ENCODE measurements at places on chromosomes 12 and 14. TPM values are rescaled to one million over a fixed set of nuclear protein-coding genes. Genes with fewer than 3 reads are reported as not detected.

SLCO1A2 gene
- 14.7 TPM for total RNA-seq

FBXO21 gene
- total RNA-seq, result 63.3 TPM

GRCh38 chr12:6770094-6770493, 2.2 kb upstream of the LAG3 start:
- no peak for DNase-seq

DNA sequence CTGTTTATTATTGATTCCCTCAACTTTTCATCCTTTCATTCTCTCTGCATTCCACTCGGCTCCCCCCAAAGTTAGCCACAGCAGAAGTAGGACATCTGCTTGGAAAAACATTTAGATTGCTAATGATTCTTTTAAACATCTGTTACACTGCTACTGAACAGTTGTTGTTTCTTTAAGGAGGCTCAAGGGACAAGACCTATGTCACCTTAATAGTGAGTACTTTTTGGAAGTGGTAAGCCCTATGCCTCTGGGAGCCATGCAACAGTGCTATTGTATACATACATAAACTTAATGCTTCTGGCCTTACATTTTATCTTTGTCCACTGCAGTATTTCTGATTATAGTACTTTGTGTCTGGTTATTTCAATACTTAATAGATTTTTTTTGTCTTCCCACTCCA, 628.2 kb upstream of the FOXG1 start:
- DNase-seq, result no peak

DNA sequence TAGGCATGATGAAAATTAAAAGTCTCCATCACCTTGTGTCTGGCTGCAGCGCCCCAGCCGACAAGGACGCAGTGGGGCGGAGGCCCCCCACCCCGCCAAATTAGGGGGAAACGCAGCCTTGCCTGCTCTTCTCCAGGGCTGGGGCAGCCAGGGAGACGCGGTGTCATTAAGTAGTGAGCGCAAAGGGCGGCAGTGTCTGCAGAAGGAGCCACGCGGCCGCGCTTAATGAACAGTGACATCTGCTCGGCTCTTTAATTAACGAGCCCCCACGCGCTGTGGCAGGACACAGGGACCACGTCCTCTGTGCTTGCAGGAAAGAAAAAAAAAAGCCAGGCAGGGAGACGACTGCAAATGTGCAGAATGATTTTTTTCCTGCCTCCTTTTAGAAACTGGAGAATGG, 93.4 kb upstream of the NCOR2 start:
- DNase-seq, result no peak

- DNase-seq, result no peak
Observed at GRCh38 chr12:47797441-47797840, 22.3 kb downstream of the HDAC7 start.
